ENCODE measurements at places on chromosomes 16 and 17.

DNA sequence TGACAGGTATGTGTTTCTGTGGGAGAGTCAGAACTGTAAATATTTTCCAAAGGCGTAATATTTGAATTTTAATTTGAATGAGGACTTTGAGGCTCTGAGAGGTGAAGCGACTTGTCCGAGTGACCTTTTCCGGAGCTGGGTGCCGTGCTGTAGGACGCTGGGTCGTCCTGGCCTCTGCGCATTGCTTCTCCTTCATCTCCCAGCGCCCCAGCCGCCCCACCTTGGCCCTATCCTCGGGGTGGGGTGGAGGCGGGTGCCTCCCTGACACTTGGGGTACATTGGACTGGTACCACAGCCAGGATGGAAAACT, 147.8 kb downstream of the SPECC1 start:
- no peak for DNase-seq

GRCh38 chr16:57612494-57612893, 15.9 kb upstream of the ADGRG1 start:
- no peak for DNase-seq

DNA sequence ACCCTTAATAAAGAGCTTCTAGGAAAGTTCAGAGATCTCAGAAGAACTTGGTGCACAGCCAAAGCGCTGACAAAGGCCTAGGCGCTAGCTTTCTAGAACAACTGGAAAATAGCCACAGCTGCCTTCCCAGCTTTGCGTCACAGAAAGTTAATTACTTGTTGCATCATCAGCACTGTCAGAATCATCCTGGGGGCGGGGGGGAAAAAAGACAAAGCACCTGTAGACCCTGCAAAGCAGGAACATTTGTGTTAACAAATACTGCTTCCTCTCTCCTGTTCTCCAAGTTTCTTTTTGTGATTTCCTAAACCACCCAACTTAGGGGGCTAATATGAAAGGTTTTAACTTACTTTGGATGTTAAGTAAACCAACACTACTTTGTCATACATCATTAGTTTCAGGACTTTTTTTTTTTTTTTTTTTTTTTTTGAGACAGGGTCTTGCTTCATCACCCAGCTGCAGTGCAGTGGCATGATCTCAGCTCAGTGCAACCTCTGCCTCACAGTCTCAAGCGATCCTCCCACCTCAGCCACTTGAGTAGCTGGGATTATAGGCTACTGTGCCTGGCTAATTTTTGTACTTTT, 4.8 kb upstream of the AARSD1 start:
- DNase-seq: no peak

GRCh38 chr17:79618383-79619067, 7.7 kb upstream of the RBFOX3 start:
- no peak for DNase-seq

DNA sequence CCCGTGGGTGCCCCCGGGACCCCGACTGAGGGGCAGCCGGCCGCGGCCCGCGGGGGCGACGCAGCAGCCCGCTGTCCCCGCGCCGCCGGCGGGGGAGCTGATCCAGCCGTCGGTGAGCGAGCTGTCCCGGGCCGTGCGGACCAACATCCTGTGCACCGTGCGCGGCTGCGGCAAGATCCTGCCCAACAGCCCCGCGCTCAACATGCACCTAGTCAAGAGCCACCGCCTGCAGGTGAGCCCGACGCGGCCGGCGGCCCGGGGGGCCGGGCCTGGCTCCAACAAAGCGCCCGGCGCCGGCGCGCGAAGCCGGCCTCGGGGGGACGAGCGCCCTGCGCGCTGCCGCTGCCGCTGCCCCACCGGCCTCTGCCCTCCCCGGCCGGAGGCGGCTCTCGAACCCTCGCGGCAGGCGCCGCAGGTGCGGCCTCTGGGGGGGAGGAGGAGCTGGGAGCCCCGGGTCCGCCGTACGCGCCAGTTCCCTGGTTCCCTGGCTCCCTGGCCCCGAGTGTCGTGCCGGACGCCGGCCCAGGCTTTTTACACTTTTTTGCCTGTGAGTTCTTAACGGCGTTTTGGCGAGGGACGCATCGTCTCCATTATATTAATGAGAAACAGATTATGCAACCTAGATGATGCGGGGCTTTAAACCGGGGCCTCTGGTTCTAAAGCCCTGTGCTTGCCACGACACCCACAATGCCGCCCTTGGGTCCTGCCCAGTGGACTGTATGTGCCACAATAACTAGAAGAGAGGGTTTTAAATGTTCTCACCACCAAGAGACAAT, 521 bp downstream of the ATMIN start:
- DNase-seq: no peak

GRCh38 chr16:67481561-67482232, 740 bp upstream of the ATP6V0D1 start:
- no peak for DNase-seq

DNA sequence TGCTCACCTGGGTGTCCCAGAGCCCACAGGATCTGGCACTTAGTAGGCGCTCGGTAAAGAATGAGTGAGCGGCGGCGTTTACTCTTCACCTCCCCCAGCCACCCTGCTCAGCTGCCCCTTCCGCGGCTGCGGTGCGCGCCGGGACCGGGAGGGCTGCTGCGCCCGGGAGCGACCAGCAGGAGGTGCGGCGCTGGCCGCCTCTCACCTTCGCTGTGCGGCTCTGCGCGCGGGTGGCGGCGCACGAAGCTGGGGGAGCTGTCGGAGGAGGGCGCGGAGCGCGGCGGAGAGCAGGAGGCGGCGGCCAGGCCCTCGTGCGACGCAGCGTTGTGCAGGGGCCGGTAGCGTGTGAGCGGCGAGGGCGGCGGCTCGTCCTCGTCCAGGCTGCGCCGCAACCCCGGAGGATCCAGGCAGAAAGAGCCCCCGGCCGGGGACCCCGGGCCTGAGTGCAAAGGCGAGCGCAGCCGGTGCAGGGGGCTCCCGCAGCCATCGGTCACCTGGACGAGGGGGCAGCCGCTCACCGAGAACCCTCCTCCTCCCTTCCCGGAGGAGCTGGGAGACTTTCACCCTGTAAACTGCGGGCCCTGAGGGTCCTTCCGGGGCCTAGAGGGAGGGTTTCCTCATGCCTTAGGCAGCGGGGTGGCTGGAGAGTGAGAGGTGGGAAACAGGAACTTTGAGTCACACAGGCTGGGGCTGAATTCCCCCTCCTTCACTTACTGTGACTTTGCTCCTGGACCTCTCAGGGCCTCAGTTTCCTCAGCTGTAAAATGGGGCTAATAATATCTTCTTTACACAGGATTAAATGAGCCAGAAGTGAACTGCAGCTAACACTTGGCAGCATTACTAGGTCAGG, 12.5 kb downstream of the SAMD14 start:
- DNase-seq: no peak
